ENCODE measurements at places on chromosomes 5 and 9. TPM values are rescaled to one million over a fixed set of nuclear protein-coding genes. Genes with fewer than 3 reads are reported as not detected.

DNA sequence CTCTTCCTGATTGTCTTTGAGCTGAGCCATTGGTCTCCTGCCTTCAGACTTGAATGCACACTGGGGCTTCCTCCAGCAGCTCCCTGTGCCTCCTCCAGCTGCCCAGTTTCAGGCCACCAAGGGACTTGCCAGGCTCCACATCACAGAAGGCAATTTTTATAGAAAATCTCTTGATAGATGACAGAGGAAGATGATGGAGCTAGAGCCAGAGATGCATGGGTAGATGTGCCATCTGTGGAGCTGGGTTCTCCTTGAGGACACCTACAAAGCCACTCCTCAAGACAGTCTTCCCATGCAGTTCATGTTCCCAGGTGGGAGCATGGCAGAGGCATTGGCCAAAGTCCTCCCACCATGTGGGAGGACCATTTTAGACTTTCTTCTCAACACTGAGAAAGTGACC lies 239.6 kb upstream of the IRX1 start:
- no peak overlapping the region for H3K4me3 ChIP-seq
- H3K4me1 ChIP-seq = no peaks in the 10 kb centered on the region
- no peaks in the 10 kb centered on the region for H3K27me3 ChIP-seq
- no peak for DNase-seq
- H3K36me3 ChIP-seq = no peaks in the 10 kb centered on the region
- H3K27ac ChIP-seq = no peak overlapping the region

DNA sequence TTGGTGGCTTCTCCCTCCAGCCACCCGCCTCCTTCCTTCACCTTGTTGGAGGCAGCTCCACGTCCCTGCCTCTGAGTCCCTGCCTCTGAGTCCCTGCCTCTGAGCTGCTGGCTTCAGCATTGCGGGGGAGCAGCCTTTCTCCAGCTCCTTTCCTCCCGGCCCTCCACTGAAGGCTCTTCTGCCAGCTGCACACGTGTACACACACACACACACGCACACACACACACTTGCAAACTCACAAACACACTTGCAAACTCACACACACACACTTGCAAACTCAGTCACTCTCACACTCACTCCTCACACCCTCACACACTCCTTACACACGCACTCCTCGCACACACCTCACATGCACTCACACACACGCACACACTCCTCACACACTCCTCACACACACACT lies 45.1 kb downstream of the C9orf50 start:
- H3K4me1 ChIP-seq = peaks cover 4% of the 10 kb centered on the region
- H3K4me3 ChIP-seq = no peak overlapping the region
- no peaks in the 10 kb centered on the region for H3K36me3 ChIP-seq
- no peak for DNase-seq
- no peak overlapping the region for H3K27ac ChIP-seq

DNA sequence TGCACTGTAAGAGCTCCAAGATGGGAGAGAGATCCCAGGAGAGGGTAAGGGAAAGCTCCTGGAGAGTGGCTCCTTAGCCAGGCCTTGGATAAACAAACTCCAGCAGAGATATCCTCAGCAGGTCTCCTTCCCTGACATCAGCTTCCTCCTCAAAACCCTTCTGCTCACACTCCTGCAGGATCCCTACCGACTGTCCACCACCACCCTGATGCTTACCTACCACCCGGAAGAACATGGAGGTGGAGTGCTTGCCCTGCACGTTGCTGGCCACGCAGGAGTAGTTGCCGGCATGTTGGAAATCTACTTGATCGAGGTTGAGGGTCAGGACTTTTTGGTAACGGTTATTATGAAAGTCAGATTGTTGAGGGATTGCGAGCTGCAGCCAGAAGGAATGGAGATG lies 9.3 kb downstream of the CSF1R start:
- no peak overlapping the region for H3K27ac ChIP-seq
- no peaks in the 10 kb centered on the region for H3K27me3 ChIP-seq
- H3K4me3 ChIP-seq = no peak overlapping the region
- no peak for DNase-seq
- H3K36me3 ChIP-seq = peaks cover 7% of the 10 kb centered on the region
- peaks cover 7% of the 10 kb centered on the region for H3K4me1 ChIP-seq

Gene GPX8
- total RNA-seq = 10.8 TPM

DNA sequence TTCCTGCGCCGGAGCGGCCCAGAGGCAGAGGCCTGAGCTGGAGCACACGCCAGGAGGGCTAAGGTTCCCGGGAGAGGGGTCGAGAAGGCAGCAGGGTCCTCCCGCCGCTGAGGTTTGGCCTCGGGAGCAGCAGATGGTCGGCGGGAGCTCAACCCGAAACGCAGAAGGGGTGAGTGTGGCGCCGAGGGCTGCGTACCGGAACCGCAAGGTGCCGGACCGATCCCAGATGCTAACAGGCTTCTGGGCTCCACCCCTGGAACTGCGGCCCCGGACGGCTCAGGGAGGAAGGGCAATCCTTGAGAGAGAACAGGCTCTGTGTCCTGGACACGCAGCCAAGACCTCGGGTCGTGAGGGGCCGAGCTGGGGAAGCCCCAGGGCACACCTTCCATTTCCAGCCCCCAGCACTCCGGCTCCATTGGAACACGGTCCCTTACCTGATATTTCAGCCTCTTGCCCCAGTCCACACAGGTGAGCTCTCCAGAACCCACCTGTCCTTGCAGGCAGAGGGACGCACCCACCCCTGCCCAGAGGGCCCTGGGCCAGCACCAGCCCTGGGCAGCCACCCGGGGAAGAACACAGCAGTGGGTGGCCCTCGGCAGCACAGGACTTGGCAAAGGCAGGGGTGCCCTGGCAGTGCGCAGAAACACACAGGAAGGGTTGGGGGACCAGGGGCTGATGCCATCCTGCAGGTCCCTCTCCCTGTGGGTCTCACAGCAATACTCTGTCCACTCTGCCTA lies 1.4 kb downstream of the LHX3 start:
- H3K36me3 ChIP-seq = peaks cover 3% of the 10 kb centered on the region
- H3K27ac ChIP-seq = no peak overlapping the region
- peaks cover 68% of the 10 kb centered on the region for H3K27me3 ChIP-seq
- H3K4me3 ChIP-seq = no peak overlapping the region
- DNase-seq = no peak

Gene ARID3C
- not detected for total RNA-seq

- no peak overlapping the region for H3K27ac ChIP-seq
- no peak overlapping the region for H3K4me3 ChIP-seq
- H3K27me3 ChIP-seq = no peaks in the 10 kb centered on the region
- no peak for DNase-seq
- H3K36me3 ChIP-seq = no peaks in the 10 kb centered on the region
Observed at GRCh38 chr5:65919773-65920172, 6.6 kb upstream of the ERBIN start.

- DNase-seq = peak; percentile 51
- no peaks in the 10 kb centered on the region for H3K36me3 ChIP-seq
- H3K27me3 ChIP-seq = no peaks in the 10 kb centered on the region
- H3K4me3 ChIP-seq = no peak overlapping the region
- no peaks in the 10 kb centered on the region for H3K4me1 ChIP-seq
Observed at GRCh38 chr5:5886812-5887486, 464.5 kb downstream of the ICE1 start.

Gene CD74
- 4,221 TPM for total RNA-seq

Gene AMBP
- total RNA-seq = 1.0 TPM

DNA sequence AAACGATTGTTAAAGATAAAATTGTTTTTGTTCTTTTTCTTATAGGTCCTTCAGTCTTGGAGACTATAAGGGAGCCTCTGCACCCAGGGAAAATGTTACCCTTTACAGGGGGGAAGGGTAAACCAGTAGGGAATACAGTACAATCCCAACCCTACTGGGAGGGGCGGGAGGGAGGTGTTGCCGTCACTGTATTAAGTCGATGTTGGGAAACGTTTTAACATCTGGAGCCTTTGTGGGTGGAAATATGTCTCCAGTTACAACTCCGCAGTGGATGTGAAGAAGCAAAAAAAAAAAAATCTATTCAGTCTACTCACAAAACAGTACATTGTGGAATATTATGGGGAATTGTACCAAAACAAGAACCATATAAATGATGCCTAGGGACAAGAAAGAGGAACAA lies 47.2 kb upstream of the FCHO2 start:
- H3K27me3 ChIP-seq = no peaks in the 10 kb centered on the region
- DNase-seq = no peak
- H3K36me3 ChIP-seq = peaks cover 68% of the 10 kb centered on the region

- no peak for DNase-seq
- H3K27ac ChIP-seq = no peak overlapping the region
- no peaks in the 10 kb centered on the region for H3K4me1 ChIP-seq
- no peaks in the 10 kb centered on the region for H3K36me3 ChIP-seq
- no peak overlapping the region for H3K4me3 ChIP-seq
- H3K27me3 ChIP-seq = no peaks in the 10 kb centered on the region
Observed at GRCh38 chr9:100379862-100380261, 27.1 kb upstream of the TEX10 start.

DNA sequence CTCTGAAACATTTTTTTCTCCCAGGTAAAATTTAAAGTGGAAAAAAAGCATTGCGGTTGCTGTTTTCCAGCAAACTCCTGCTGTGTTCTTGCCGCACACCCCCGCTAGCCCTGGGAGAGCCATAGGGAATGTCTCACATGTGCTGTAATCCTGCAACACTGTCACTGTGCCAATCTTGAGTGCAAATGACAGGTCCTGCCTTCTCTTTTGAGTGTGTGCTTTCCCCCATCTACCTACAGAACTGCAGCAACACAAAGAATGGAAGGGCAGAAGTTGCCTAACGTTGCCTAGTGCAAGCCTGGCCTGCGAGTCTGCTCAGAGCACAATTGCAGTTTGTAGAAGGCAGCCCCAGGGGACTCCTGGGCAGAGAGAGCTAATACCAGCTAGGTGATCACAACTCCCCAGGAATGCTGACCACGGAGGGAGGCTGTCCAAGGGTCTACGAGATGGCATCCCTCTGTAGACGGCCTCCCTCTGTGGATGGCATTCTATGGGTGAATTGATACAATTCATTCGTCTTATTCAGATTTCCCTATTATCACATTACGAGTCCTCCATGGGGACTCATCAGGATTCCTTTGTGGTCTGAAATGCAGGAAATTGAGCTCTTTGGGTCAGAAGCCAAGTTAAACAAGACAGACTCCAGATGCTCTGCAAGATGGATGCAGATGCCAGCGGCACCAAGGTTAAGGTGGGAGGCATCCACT lies 172.6 kb upstream of the S1PR3 start:
- no peak for DNase-seq
- H3K27me3 ChIP-seq = no peaks in the 10 kb centered on the region
- H3K27ac ChIP-seq = no peak overlapping the region
- H3K36me3 ChIP-seq = no peaks in the 10 kb centered on the region

Gene DAB2IP
- total RNA-seq = 54.1 TPM

Gene SPINK13
- total RNA-seq = not detected

- peaks cover 38% of the 10 kb centered on the region for H3K4me1 ChIP-seq
- peak; percentile 33 for DNase-seq
- H3K36me3 ChIP-seq = peaks cover 3% of the 10 kb centered on the region
- no peak overlapping the region for H3K4me3 ChIP-seq
- no peaks in the 10 kb centered on the region for H3K27me3 ChIP-seq
Observed at GRCh38 chr5:179276838-179277395, 68.3 kb downstream of the ADAMTS2 start.

DNA sequence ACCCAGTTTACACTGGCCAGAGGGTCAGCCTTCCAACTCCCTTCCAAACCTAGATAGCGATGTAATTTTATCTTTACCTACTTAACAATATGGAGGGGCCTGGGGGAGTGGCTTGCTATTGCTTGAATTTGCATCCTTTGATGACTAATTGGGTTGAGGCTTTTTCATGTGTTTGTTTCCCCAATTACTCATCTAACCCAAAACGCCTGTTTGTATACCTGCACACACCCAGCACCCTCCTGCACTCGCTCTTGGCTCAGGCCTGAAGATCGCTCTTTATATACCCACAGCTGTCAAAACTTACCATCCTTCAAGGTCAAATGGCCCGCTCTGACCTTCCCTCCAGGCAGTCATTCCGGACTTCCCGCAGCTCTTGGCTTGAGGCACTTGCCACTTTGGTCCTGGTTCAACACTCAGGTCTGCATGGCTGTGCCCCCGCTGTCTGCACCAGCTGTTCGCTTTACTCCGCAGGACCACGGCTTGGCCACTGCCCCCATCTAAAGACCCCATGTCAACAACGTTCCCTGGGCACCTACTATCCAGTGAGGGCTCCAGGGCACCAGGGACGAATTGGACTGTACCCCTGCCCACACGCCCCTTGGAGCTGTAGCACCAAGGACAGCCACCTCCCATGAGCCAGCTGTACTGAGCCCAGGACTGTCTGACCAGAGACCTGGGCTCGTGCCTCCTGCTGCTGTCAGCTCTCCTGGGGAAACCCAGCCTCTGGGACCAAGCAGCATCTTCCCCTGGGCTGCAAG lies 76.1 kb upstream of the ADAMTS2 start:
- H3K27ac ChIP-seq = no peak overlapping the region
- no peak for DNase-seq
- peaks cover 20% of the 10 kb centered on the region for H3K27me3 ChIP-seq
- no peak overlapping the region for H3K4me3 ChIP-seq
- H3K36me3 ChIP-seq = no peaks in the 10 kb centered on the region

GRCh38 chr9:79945495-79945894 lies 373.7 kb downstream of the TLE4 start:
- H3K4me3 ChIP-seq = no peak overlapping the region
- no peaks in the 10 kb centered on the region for H3K4me1 ChIP-seq
- no peak for DNase-seq
- no peaks in the 10 kb centered on the region for H3K36me3 ChIP-seq
- no peak overlapping the region for H3K27ac ChIP-seq

Gene VLDLR
- total RNA-seq = 16.3 TPM

Data from lower lobe of right lung (tissue), 2 donors.